ENCODE measurements at places on chromosomes 11 and 22. TPM values are rescaled to one million over a fixed set of nuclear protein-coding genes. Genes with fewer than 3 reads are reported as not detected.

GRCh38 chr22:43928468-43928867 is 4.9 kb downstream of the PNPLA3 start:
- no peaks in the 10 kb centered on the region for H3K36me3 ChIP-seq
- H3K4me3 ChIP-seq = no peak overlapping the region
- H3K4me1 ChIP-seq = peaks cover 13% of the 10 kb centered on the region
- no peaks in the 10 kb centered on the region for H3K27me3 ChIP-seq

DNA sequence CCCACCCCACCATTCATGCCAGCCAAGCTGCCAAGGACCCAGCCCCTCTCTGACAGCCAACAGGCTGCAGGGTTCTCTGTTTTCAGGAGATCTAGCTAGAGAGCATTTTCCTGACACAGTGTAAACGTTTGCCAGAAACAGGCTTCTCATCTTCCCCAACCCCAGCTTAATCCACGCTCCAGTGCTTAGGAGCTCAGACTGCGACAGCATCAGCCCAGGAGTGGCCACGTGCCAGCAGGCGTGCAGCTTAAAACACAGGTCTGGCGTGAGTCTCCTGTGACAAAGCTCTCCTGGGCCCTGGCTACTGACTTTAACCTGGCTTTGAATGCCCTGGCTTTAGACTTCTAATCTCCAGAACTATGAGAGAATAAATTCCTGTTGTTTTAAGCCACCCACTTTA is 66.6 kb downstream of the GALNT18 start:
- no peak overlapping the region for H3K27ac ChIP-seq
- DNase-seq = no peak
- no peak overlapping the region for H3K4me3 ChIP-seq
- H3K4me1 ChIP-seq = peaks cover 20% of the 10 kb centered on the region

- no peaks in the 10 kb centered on the region for H3K4me1 ChIP-seq
- DNase-seq = peak; percentile 16
- no peaks in the 10 kb centered on the region for H3K27me3 ChIP-seq
- H3K27ac ChIP-seq = no peak overlapping the region
Observed at GRCh38 chr11:102361086-102362031, 14.3 kb downstream of the BIRC2 start.

- no peaks in the 10 kb centered on the region for H3K27me3 ChIP-seq
- no peak for DNase-seq
- no peak overlapping the region for H3K27ac ChIP-seq
- no peaks in the 10 kb centered on the region for H3K36me3 ChIP-seq
Observed at GRCh38 chr11:82546661-82547557, 186.8 kb downstream of the FAM181B start.

The VPREB3 gene
- polyA plus RNA-seq = not detected

The NCAM1 gene
- polyA plus RNA-seq = 15.6 TPM

The CCDC90B gene
- 35.5 TPM for polyA plus RNA-seq

The MUC5AC gene
- polyA plus RNA-seq = not detected
